ENCODE measurements at places on chromosomes 1 and 21.

DNA sequence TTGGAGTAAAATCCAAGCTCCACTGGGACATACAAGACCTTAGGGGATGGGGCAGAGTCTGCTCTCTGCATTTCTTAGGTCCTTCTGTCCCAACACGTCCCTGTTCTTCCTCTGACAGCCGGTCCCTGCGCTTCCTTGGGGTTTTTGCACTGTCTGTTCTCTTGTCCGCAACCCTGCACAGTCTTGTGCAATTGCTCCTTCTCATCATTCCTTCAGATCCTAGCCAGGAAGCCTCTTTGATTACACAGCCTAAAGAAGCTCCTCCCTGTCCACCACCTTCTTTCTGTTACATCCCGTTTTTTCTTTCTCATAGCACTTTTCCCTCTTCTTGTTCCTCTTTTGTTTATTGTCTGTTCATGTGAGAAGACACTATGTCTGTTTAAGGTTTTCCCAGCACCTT lies 19.9 kb downstream of the ACOT11 start:
- no peak for DNase-seq

DNA sequence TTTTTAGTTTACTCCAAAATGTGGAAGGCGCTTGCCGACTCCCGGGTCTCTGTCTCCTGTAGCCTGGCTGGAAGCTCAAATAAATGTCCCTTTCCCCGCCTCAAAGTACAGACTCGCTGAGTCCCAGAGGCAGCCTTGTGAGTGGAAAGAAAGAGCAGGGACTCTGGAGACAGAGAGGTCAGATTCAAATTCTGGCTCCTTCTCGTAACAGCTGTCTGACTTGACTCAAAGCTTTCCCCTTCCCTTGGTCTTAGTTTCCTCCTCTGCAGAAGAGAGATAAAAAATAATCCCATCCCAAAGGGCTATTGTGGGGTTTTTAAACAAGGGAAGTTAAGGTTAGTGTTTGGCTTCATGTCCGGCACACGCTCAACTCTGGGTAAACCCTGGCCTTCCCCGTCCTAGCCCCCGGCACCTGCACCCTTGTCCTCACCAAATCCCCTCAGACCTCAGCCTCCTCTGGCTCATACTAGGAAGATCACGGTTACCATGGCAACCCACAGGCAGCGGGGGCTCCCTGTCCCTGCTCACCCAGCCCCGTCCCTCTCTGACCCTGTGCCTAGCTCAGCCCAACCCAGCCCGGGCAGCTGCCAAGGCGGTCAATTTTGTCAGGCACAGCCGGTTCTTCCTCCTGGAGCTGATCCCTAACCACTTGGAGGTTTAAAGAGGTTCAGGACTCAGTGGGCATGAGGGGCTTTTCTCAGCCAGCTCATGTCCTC lies 49.2 kb upstream of the IGSF21 start:
- no peak for DNase-seq

- peak; percentile 22 for DNase-seq
These were observed 2.2 kb upstream of the SSBP3 start for GRCh38 chr1:54408147-54409066.

- DNase-seq, result no peak
These were observed 120.7 kb downstream of the RPS6KC1 start for GRCh38 chr1:213171711-213172110.

DNA sequence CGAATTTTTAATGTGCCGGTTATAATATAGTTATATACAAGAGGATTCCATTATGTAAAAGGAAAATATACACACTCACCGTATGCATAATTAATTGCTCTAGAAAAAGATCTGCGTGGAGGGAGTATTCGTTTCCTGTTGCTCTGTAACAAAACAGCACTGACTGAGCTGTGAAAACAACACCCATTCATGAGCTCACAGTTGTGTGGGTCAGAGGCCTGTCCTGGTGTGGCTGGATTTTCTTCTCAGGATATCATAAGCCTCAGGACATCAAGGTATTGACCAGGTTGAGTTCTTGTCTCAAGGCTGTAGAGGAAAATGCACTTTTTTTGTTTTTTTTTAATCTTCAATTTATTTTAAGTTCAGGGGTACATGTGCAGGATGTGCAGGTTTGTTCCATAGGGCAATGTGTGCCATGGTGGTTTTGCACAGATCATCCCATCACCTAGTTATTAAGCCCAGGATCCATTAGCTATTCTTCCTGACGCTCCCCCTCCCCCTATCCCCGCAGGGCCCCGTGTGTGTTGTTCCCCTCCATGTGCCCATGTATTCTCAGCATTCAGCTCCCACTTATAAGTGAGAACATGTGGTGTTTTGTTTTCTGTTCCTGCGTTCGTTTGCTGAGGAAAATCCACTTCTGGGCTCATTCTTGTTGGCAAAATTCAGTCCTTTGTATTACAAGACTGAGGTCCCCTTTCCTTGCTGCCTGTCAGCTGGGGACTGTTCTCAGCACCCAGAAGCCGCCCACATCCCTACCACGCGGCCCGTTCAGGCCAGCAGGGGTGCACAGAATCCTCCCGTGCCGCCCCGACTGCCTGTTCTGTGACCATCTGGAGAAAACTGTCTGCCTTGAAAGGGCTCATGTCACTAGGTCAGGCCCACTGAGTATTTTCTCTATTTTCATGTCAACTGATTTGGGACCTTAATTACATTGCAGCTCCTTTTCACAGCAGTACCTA lies 87.4 kb upstream of the ERRFI1 start:
- peak; percentile 19 for DNase-seq

DNA sequence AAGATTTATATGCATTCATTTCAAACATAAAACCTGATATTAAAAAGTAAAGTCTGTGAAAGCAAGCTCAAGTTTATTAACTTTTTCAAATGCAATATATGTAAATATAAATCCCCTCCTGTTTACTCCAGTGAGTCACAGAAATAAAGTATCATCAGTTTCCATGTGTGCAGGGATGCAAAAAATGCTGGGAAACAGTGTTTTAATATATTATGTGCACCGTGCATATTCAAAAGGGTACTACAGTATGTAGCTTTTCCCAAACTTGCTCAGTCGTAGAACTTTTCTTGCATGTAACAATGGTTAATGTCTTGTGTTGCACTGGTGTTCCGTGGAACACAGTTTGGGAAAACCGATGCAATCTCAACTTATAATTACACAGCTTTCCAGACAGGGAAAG lies 60.7 kb downstream of the CCDC185 start:
- no peak for DNase-seq

DNA sequence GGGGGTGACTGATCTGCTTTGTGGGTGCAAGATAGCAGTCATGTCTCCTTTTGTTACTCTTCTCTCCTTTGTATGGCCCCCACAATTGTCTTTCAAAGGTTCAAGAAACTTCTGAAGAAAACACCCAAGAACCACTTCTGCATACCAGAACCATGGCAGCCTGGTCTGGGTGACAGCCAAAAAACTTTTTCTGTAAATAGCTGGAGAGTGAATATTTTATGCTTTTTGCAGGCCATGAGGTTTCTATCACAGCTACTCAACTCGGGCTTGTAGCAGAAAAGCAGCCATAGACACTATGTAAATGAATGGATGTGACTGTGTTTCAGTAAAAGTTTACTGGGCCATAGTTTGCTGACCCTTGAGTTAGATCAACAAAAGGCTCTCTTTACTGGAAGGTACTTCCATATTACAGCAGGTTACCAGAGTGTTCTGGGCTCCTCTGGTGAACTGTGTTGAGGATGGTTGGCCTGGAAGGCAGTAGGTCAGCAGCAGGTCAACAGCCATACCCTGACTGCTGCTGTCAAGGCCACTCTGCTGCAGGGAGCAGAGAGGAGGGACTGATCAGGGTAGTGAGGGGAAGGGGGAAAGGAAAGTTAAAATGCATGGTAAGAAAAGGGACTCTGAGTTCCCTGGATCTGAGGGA lies 116.4 kb downstream of the GDAP2 start:
- DNase-seq, result no peak

Data from CD4-positive, alpha-beta T cell treated with Interleukin-15 for 4 hours (primary cell).